PC-9 (cell line): ENCODE measurements at places on chromosomes 4 and X. TPM values are rescaled to one million over a fixed set of nuclear protein-coding genes. Genes with fewer than 3 reads are reported as not detected.
A peak's percentile ranks its signal among the peaks of the same experiment; 100 is the strongest.

The MAGEE1 gene
- total RNA-seq: 4.2 and 4.6 TPM in 2 replicates

The CTAG1A gene
- total RNA-seq: not detected in 2 replicates

The TCP11X2 gene
- not detected in 2 replicates for total RNA-seq

The CENPE gene
- 17.7 and 28.7 TPM in 2 replicates for total RNA-seq

The PTCHD1 gene
- total RNA-seq: not detected in 2 replicates

The AWAT2 gene
- not detected in 2 replicates for total RNA-seq

The FRG2 gene
- total RNA-seq: not detected in 2 replicates

The GK2 gene
- total RNA-seq: not detected in 2 replicates

The GAGE13 gene
- not detected in 2 replicates for total RNA-seq

The POU4F2 gene
- not detected in 2 replicates for total RNA-seq

The SHROOM2 gene
- 0.05 and 0.17 TPM in 2 replicates for total RNA-seq

DNA sequence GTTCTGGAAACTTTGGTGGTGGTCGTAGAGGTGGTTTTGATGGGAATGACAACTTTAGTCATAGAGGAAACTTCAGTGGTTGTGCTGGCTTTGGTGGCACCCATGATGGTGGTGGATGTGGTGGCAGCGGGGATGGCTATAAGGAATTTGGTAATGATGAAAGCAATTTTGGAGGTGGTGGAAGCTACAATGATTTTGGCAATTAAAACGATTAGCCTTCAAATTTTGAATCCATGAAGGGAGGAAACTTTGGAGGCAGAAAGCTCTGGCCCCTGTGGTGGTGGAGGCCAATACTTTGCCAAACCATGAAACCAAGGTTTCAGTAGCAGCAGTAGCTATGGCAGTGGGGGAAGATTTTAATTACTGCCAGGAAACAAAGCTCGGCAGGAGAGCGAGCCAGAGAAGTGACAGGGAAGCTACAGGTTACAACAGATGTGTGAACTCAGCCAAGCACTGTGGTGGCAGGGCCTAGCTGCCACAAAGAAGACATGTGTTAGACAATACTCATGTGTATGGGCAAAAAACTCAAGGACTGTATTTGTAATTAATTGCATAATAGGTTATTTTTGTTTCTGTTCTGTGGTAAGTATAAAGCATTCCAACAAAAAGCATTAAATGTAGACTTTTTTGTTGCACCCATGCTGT, 23.2 kb upstream of the SOD3 start:
- no peak for DNase-seq

GRCh38 chrX:118660085-118660484, 67.3 kb upstream of the IL13RA1 start:
- DNase-seq: no peak

DNA sequence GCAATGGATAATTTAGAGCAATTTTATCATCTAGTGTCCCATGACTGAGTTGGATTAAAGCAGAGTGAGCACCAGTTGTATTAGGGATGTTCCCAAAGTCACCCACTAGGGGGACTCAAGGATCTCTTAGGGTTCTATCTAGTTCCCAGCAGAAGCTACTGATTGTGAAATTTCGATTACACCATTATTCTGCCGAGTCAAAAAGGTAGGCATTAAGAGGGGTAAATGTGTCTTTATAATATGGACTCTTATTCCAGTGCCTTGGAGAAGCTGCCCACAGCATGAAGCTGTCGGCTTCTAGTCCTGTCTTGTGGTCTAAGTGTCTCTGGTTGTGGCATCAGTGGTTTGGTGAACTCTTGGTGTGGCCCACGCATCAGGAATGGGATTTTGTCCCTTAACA, 53.3 kb downstream of the RGS12 start:
- DNase-seq: peak; percentile 61

DNA sequence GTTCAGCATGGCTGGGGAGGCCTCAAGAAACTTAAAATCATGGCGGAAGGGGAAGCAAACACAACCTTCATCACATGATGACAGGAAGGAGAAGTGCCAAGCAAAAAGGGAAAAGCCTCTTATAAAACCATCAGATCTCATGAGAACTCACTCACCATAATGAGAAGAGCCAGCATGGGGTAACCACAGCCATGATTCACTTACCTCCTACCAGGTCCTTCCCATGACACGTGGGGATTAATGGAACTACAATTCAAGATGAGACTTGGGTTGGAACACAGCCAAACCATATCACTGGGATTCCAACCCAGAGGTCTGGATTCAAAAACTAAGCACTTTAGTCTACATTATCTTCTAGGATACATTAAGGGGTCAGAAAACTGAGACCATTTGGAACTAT, 609.6 kb upstream of the SPANXN1 start:
- no peak for DNase-seq

- no peak for DNase-seq
Observed at GRCh38 chrX:97835969-97836368, 952.3 kb downstream of the RPA4 start.

DNA sequence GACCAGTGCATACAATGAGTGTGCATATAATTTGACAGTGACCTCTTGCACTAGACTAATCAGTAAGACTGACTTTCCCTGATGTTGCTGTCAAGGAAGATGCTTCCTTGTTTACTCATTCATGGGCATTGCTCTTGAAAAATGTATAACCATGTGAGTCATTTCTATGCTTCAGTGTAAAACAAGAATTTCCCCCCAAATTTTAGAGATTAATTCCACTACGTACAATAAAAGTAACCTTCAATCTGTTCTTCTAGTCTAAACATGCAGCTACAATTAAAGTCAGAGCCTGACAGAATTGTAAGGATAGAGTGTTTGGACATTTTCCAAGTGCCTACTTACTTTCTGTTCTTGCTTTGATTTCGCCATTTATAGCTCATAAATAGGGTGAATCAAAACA, 935.7 kb downstream of the RAPGEF2 start:
- DNase-seq: no peak

DNA sequence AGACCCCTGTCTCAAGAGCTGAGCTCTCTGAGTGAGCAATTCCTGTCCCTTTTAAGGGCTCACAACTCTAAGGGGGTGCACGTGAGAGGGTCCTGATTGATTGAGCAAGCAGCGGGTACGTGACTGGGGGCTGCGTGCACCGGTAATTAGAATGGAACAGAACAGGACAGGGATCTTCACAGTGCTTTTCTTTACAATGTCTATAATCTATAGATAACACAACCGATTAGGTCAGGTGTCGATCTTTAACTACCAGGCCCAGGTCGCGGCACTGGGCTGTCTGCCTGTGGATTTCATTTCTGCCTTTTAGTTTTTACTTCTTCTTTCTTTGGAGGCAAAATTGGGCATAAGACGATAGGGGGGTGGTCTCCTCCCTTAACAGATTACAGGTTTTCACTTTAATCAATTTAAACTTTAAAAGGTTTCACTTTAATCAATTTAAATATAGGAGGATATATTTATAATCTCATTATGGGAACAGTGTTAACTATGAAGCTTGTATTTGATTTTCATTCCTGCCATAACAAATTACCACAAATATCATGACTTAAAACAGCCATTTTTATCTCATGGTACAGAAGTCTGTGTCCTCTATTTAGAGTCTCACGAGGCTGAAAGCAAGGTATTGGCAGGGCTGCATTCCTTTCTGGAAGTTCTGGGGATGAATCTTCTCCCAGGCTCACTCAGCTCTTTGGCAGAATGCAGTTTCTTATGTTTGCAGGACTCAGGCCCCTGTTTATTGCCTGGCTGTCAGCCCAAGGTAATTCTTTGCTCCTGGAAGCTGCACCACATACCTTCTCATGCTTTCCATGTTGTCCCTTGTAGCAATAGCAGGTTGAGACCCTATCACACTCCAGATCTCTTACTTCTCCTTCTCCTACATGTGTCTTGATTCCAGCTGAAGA, 5.2 kb downstream of the SPATA4 start:
- DNase-seq: no peak

DNA sequence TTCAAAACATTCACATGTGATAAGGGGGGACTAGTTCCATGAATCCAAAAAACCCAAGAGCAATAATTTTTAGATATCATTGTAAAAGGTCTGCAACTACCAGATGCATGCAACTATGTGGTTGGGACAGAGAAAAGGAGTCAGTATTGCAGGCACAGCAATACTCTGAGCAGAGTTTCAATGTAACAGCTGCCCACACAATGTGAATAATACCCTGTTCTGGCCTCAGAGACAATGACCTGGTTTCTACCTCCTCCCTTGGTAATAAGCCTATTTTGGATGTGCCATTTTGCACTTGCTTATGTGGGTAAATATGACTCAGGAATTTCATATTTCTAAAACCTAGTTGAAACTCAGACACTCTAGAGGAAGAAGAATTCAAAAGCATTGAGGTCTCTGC, 194.8 kb upstream of the RASGEF1B start:
- no peak for DNase-seq

- no peak for DNase-seq
Observed at GRCh38 chrX:132144061-132144460, 16.2 kb upstream of the FRMD7 start.

GRCh38 chrX:27583976-27584375, 6.2 kb upstream of the DCAF8L2 start:
- no peak for DNase-seq
